Stimulated activated CD4-positive, alpha-beta T cell treated with anti-CD3 and anti-CD28 coated beads, Interleukin-15, amount 100 ng/mL, for 1 hour (primary cell): ENCODE measurements at places on chromosomes 7 and 10.

DNA sequence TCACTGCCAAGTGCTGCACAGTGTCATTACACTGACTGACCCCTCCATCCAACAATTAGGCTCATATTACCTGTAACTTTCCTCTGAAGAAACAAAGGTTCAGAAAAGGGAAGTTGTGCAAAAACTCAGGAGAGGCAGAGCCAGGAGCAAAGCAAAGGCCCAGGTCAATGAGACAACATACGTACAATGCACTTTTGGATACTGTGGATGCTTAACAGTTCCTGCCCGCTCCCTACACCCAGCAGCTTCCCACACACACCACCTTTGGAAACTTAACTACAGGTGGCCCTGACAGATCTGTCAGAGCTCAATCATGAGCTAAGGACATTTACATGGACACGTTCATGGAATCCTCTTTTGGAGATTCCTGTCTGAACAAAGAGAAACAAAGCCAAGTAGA is 515.9 kb downstream of the GRID1 start:
- DNase-seq = no peak

DNA sequence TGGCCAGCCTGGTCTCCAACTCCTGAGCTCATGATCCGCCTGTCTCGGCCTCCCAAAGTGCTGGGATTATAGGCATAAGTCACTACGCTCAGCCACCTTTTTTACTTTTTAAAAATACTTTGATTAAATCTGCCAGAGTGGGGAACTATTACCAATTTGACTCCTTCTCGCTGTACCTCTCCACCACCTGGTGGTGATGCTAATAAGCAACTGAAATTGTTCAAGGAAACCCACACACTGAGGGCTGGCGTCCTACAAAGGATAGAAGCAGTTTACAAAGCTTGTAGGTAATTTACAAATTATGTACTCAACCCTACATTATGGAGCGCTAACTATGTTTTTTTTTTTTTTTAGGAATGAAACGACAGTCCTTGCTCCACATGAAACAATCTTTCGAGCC is 111.1 kb downstream of the CPED1 start:
- no peak for DNase-seq

DNA sequence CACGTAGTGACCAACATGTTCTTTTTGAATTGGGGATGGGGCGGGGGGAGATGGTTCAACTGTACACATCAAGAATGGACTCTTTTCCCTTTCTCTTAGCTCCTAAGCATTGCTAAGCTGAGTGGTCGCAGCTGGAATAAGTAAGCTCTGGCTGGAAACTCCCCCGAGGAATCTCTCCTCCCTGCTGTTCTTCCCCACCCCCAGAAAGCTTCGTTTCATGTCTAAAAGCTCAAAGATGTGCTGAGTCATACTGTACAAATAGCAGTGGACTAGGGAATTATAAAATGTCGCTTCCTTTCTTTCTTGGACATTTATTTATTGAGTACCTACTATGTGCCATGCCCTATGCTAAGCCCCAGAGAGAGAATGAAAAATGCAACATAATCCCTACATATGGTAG is 191.1 kb upstream of the ADO start:
- DNase-seq = no peak

DNA sequence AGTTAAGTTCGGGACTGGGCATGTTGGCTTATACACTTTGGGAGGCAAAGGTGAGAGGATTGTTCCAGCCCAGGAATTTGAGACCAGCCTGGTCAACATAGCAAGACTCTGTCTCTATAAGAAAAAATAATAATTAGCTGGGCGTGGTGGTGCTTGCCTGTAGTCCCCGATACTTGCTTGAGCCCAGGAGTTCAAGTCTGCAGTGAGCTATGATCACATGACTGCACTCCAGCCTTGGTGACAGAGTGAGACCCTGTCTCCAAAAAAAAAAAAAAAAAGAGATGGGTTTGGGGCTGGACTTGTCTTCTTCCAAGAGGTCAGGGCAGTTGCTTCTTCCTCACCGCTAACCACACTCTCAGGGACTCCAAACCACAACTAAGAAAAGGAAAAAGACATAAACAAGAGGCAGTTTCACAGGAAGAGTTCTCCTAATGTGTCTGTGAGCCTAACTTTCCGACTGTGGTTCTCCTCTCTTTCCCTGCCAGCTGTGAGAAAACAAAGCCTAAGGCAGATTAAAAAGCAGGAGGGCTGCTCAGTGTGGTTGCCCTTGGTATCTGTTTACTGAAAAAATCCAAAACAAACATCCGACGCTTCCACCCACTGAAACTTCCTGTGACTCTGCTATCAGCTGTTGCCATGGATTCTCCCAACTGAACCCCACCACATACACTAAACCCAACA is 2.4 kb upstream of the SERPINE1 start:
- DNase-seq = no peak

GRCh38 chr7:21358648-21359047 is 69.2 kb upstream of the SP4 start:
- DNase-seq = no peak

DNA sequence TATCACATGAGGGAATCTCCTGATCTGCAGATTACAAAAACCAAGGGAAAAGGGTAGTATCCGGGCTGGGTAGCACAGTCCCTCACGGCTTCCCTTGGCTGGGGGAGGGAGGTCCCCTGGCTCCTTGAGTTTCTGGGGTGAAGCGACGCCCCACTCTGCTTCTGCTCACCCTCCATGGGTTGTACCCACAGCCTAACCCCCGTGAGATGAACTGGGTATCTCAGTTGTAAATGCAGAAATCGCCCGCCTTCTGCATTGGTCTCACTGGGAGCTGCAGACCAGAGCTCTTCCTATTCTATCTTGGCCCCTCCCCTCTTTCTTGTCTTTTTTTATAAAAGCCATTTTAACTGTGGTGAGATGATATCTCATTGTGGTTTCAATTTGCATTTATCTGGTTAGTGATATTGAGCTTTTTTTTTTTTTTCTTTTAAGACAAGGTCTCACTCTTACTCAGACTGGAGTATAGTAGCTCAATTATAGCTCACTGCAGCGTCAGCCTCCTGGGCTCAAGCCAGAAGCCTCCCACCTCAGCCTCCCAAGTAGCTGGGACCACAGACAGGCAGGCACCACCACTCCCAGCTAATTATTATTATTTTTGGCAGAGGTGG is 87.8 kb downstream of the ABCC2 start:
- DNase-seq = peak; percentile 26

GRCh38 chr7:42236976-42237810 is at the start of gene GLI3:
Gene GLI3, minus strand, starts transcription at chr7:42237209. Its CDS starts 13,956 bp downstream, at chr7:42223253.
- no peak for DNase-seq

GRCh38 chr10:60073781-60074656 is 167.7 kb upstream of the CCDC6 start:
- no peak for DNase-seq

DNA sequence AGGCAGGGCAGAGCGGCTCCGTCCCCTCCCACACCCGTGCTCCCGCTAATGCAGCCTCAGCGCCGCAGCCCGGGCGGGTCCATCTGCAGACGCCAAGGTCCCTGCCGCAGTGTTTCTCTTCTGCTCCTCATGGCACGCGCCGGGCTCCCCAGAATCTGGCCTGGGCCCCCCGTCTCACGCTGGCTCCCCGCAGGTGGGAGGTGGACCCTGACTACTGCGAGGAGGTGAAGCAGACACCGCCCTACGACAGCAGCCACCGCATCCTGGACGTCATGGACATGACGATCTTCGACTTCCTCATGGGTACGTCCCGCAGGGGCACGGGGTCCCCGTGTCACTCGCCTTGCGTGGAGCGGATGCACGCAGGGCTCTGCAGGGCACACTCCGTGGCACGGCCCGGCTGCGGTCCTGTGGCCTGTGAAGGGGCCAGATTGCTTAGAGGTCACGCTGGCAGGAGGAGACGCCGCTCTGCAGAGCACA is 33.5 kb upstream of the FOXL3 start:
- no peak for DNase-seq

- DNase-seq = no peak
Observed at GRCh38 chr10:112359606-112360307, 14.2 kb upstream of the ACSL5 start.

DNA sequence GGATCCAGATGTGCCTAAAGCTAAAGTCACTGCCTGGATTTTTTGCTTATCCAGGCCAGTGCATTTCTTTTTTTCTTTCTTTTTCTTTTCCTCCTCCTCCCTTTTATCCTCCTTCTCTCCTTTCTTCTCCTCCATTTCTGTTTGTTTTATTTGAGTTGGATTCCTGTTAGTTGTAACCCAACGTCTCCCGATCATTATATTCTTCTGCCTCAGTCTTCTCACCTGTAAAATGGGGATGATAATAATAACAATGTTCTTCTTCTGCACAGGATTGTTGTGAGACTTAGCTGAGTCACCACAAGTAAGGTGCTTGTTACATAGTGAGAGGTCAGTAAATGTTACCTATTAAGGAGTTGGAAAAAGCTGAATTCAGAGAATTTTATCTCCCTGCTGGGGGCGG is 13.7 kb upstream of the FFAR4 start:
- no peak for DNase-seq

- no peak for DNase-seq
Observed at GRCh38 chr7:29798422-29798821, 7.9 kb upstream of the WIPF3 start.

DNA sequence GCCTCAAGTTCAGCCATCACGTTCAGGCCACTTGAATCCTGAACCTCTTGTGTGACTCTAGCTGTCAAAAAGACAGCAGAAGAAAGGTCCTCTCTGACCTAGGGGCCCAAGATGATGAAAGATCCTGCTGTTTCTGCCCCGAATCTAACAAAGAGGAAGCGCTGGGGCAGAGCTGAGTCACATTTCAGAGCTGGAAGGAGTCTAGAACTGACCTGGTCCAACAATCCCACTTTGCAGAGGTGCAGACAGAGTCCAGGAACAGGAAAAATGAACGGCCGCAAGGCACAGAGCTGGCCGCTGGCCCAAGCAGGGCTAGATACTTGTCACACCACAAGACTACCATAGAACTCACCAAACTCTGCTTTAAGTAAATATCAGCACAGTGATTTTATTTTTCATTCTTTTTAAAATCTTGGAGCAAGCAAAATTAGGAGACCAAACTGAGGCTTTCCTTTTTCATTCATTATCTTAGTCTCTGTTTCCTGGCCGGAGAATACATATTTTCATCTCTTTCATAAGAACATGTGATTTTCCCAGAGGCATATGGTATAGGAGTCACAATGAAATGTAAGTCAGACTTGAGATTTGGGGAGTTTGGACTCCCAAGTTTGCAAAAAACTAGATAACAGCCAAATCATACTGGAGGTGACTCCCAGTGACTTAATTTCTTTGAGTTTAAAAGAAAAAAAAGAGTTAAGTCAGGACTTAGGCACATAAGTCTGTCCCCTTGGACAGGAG is 52.8 kb downstream of the CHST15 start:
- DNase-seq = no peak

GRCh38 chr10:77681839-77682238 is 44.2 kb upstream of the KCNMA1 start:
- DNase-seq = no peak

DNA sequence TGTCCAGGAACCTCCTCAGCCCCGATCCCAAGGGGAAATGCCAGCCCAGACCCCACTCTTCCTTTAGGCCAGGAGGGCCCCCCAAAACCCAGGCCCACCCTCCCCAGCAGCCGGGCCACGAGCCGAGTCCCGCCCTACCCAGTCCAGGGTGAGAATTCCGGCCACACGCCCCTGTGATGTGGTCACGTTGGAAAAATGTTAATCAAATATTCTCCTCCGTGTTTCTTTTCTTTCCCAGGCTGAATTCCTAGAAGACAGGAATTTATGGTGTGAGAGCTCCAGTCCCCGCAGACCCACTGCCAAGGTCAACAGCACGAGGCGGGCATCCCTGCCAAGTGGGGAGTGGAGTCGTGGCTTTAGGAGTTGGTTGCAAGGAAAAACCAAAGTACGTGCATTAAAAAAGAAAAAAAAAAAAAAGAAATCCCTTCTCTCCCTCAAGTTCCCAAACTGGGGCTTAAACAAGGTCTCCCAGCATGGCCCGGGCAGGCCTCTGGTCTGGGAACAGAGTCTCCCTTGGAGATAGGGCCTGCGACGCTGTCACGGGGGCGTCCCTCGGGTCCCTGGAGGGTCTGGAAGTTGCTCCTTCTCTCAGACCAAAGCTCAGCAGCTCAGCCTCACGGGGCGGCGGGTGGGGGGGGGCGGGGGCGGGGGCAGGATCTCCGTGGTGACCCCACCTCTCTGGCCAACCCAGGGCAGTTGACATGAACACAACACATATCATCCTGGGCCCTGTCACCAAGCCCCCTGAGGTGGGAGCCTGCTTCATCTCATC is 28.1 kb upstream of the ELN start:
- DNase-seq = no peak

DNA sequence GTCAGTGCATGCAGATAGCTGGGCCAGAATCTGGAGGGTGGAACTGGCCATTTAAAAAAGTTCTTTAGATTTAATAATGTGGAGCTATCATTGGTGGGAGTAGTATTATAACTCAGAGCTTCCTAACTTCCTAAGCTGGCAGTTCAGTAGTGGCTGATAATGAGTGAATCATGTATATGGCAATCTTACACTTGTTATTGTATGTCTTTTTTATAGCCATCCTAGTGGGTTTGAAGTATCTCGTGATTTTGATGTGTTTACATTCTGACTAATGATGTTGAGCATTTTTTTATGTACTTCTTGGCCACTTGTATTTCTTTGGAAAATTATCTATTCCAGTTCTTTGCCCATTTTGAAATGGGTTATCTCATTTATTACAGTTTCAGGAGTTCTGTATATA is 15.4 kb downstream of the TFAM start:
- no peak for DNase-seq

GRCh38 chr10:293636-294035 is 158.4 kb downstream of the ZMYND11 start:
- DNase-seq = no peak

GRCh38 chr10:62831346-62831745 is 15.2 kb upstream of the EGR2 start:
- no peak for DNase-seq

DNA sequence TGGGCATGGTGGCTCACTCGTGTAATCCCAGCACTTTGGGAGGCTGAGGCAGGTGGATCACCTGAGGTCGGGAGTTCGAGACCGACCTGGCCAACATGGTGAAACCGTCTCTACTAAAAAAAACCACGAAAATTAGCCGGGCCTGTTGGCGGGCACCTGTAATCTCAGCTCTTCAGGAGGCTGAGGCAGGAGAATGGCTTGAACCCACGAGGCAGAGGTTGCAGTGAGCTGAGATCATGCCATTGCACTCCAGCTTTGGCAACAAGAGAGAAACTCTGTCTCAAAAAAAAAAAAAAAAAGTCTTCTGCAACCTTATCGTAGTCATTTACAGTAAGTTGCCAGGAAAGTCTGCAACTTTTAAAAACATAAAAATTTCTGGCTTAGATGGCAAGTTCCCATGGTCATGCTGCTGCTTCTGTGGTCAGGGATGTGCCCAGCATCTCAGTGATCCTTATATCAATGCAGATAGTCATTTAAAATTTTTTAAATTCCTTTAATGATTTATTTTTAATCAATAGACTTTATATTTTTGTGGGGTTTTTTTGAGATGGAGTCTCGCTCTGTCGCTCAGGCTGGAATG is 15.6 kb downstream of the SUFU start:
- no peak for DNase-seq

DNA sequence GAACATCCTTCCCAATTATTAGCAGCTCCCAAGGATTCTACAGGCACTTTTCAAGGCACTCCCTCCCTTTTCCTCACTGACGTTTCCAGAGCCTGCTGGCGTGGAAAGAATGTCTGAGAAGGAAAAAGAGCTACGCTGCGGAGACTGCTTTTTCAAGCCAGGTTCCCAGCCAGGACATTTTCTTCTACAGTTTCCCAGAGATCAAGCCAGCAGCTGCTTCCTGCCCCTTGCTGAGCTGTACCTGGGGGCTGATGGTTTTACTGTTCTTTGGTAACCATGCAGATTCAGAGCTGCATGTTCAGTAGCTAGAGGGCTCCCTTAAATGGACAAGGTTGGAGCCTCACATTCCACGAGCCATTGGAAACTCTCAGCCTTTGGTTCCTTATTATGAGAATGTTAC is 133.4 kb downstream of the EVX1 start:
- DNase-seq = no peak

- no peak for DNase-seq
Observed at GRCh38 chr10:63515002-63515763, 6.0 kb upstream of the REEP3 start.
